ENCODE measurements at places on chromosomes 7 and 10.

- no peak for DNase-seq
Measured at GRCh38 chr7:50783303-50783702, 607 bp upstream of the GRB10 start.

DNA sequence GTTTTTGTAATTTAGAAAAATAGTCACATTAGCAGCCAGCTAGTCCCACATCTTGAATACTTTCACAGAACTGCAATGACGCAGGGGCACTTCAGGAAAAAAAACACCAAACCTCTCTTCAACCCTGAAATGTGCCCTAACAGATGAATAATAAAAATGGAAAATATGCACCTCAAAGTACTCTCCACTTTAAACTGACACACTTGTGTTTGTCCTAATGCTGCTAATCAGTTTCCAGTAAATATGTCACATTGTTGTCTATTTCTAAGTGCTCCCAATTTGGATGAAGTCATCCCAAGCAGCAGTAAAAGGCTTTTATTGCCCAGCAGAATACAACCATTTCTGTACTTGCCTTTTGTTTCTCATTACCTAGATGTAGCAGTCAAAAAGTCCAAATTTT, 86.7 kb downstream of the PARD3 start:
- DNase-seq, result no peak

GRCh38 chr10:97612386-97612785, 20.9 kb downstream of the MORN4 start:
- DNase-seq, result peak; percentile 11

DNA sequence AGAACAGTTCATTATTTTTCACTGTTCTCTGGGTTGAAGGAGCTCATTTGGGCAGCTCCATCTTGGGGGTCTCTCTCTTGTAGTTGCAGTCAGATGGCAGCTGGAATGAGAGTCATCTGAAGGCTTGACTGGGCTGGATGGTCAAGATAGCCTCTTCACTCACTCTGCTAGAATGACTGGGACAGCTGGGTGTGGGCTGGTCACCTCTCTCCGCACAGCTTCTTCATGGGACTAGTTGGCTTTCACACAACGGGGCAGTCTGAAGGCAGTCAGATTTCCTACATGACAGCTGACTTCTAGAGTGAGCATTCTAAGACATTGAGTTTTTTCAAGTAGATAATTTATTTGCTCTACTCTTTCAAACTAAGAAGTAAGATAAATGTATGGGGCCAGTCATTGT, 13.1 kb downstream of the PLEKHA1 start:
- no peak for DNase-seq

- no peak for DNase-seq
Measured at GRCh38 chr10:8731121-8732095, 676.9 kb downstream of the GATA3 start.

- DNase-seq, result no peak
Measured at GRCh38 chr7:5001911-5002310, 42.9 kb upstream of the MMD2 start.

- DNase-seq, result no peak
Measured at GRCh38 chr10:85666102-85666501, 700.5 kb downstream of the GRID1 start.
